ENCODE measurements at places on chromosomes 3 and 15.
A peak's percentile ranks its signal among the peaks of the same experiment; 100 is the strongest.

DNA sequence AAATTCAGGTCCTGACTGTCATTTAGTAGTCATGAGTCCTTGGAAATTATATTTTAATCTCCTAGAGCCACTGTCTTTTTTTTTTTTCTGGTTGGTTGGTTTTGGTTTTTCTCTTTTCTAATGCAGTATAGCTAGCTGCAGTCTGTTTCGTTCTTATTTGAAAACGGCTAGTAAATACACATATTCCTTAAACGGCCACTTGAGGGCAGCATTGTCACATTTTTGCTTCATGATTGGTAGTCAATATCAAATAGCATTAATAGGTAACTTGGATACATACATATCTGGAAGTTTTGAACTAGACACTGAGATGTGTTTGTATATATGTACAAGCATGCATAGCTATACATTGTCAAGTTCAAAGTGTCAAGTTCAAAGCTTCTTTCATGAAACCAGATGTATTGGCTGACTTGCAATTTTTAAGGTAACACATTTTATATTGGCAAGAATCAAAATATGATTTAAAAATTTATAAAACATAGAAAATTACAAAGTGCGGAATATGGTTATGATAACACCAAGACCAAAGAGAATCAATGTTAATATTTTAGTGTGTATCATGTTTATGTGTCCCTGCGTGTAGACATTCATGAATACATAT, 22.5 kb downstream of the GABRA5 start:
- no peak overlapping the region for H3K4me3 ChIP-seq
- DNase-seq = no peak
- no peaks in the 10 kb centered on the region for H3K27me3 ChIP-seq
- no peak overlapping the region for H3K27ac ChIP-seq

GRCh38 chr3:197507081-197507480, 48.7 kb downstream of the BDH1 start:
- peaks cover 41% of the 10 kb centered on the region for H3K4me1 ChIP-seq
- H3K27me3 ChIP-seq = no peaks in the 10 kb centered on the region
- H3K36me3 ChIP-seq = no peaks in the 10 kb centered on the region
- no peak for DNase-seq
- no peak overlapping the region for H3K27ac ChIP-seq

GRCh38 chr3:17745894-17746293, 3.5 kb upstream of the TBC1D5 start:
- H3K4me1 ChIP-seq = peaks cover 12% of the 10 kb centered on the region
- no peak overlapping the region for H3K27ac ChIP-seq
- DNase-seq = no peak
- H3K4me3 ChIP-seq = no peak overlapping the region

GRCh38 chr15:69074001-69074842, 59.7 kb downstream of the NOX5 start:
- peak overlapping the region; percentile 33 for H3K27ac ChIP-seq
- peaks cover 7% of the 10 kb centered on the region for H3K27me3 ChIP-seq
- peaks cover 14% of the 10 kb centered on the region for H3K4me1 ChIP-seq
- H3K36me3 ChIP-seq = peaks cover 2% of the 10 kb centered on the region
- no peak for DNase-seq
- H3K4me3 ChIP-seq = peak overlapping the region; percentile 83

Measured in chondrocyte (in vitro differentiated cells).